ENCODE measurements at places on chromosomes 13 and 19.

- no peak for DNase-seq
Measured at GRCh38 chr19:33299051-33299688, 3.2 kb downstream of the CEBPA start.

DNA sequence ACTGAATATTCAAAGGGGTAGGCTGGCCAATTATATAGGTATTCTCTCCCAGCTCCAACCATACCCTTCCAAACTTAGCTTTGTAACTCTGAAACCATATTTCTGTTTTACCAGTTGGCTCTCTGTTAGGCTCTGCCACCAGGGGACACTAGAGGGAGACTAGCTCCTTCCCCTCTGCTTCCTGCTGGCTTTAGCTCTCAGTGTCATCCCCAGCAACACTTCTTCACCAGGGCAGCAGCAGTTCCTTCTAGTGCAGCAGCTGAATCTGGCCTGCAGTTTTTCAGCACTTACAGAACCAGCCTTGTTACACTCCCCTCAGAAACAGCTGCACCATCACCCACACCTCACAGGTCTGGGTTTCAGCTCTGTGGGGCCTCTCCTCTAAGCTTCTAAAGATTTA lies 51.0 kb upstream of the DOCK9 start:
- no peak for DNase-seq

DNA sequence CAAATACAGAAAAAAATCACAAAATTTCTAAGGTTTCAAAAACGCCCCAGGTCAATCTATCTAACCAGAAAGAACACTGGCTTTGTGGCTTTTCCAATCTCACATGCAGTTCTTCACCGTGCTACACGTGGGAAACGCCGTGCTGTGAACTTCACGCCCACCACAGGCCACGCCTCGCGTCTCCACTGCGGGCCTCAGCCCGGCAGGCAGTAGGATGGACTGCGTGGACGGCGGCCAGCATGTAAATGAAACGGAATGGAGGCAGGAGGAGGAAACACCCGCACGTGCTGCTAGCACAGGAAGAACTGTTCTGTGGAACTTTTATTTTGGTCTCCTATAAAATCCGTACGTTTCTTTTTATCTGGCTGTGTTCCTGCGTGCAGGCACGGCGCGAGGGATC lies 23.8 kb downstream of the ZNF787 start:
- DNase-seq = no peak

DNA sequence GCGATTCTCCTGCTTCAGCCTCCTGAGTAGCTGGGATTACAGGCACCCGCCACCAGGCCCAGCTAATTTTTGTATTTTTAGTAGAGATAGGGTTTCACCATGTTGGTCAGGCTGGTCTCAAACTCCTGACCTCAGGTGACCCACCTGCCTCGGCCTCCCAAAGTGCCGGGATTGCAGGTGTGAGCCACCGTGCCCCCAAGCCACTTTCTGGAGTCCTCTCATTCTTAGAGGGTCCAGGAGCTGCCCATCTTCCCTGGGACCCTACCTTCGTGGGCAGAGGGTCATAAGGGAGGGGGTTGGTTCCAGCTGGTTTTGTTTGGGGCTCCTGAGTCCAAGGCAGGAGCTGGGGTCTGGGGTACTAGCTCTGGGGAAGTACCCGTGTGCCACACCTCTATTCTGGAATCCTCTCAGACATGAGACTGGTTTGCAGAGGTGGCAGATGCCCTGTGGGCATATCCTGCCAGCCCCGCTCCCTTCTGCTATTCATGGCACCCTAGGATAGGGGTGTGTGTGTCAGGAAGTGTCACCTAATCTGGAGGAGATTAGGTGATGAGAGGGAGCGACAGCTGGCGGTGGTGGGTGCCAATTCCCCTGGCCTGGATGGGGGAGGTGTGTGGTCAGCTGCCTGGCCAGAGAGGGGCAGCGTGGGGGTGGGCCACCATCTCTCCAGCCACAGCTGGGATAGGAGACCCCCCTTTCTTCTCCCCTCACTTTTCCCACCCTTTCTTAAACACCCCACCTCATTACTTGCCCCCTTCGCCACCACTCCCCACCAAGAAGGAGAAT lies 2.1 kb downstream of the PRMT1 start:
- no peak for DNase-seq

- no peak for DNase-seq
Measured at GRCh38 chr19:49579947-49580263, 451 bp downstream of the NOSIP start.

- DNase-seq = no peak
Measured at GRCh38 chr19:583198-583967, 6.3 kb upstream of the HCN2 start.

DNA sequence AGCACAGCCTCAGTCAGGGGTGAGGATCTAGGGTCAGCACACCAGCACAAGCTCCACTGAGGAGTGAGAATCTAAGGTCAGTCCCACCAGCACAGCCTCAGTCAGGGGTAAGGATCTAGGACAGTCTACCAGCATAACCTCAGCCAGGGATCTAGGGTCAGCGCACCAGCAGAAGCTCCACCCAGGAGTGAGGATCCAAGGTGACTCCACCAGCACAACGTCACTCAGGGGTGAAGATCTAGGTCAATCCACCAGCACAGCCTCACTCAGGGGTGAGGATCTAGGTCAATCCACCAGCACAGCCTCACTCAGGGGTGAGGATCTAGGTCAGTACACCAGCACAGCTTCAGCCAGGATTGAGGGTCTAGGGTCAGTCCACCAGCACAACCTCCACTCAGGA lies 64.5 kb downstream of the RAB20 start:
- no peak for DNase-seq

DNA sequence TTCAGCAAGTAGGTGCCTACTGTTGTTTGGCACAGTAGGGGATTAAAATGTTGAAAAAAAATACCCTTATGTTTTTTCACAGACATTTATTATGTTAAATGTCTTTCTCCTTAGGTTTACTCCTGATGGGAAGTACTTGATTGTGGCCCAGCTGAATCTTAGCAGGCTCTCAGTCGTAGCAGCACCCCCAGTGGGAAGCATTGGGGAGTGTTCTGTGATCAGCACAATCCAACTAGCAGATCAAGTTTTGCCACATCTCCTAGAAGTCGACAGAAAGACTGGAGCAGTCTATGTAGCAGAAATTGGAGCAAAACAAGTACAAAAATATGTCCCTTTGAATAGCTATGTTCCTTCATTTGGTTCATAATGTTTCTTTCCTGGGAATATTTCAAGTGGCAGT lies 9.3 kb downstream of the NHLRC3 start:
- no peak for DNase-seq

DNA sequence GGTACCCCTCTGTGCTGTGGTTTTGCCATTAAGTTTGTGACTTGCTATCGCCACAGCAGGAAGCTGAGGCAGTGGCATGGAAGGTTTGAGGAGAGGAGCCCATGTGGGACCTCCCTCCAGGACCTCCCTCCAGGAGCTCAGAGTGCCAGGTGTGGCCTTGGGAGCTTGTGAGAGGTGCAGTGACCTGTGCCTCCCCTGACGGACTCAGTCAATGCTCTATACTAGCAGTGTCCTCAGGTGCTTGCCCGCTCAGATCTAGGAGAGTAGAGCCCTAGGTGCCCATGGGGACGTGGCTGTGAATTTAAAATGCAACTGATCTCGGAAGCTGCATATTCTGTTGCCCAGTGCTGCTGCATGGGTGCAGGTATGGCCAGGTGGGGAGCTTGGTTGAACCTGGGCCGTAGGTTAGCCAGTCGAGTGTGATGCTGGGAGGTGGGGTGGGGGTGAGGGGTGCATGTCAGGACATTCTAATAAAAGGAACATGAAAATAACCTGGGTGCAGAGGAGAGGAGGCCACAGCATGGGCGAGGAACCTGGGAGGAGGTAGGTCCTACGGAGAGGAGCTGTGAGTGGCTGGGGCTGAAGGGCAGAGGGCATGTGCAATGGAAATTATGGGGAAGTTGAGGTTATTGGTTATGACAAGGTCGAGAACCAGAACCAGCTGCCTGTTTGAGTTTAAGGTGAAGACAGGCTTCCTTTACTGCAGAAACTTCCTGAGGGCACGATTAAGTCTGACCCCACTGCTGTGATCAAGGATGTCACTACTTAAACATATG lies 41.6 kb downstream of the TEX29 start:
- no peak for DNase-seq

DNA sequence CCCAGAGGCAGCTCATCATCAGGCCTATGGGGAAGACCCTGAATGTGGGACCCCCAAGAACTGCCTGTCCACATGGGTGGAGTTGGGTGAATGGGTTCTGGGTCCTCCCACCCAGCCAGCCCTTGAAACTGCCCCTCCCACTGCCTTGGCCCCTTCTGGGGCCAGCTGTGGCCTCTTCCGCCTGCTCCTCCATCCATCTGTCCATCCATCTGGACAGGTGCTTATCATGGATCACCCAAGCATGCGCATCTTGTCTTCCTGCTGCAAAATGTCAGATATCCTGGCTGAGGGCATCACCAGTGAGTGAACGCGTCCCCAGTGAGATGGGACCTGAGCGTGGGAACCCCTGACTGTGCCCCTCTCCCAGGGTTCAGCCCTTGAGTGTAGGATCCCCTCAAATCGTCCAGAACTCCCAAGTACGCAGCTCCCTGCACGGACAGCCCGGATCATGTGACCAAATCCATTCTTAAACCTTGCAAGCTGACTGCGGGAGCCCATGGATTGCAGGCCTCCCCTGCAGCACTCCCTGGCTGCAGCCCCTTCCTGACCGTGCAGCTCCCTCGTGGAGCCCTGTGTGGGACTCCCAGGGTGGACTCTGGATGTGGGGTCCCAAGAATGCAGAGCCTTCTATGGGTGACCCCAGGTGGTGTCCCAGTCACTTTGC lies 2.0 kb downstream of the STXBP2 start:
- no peak for DNase-seq

GRCh38 chr19:49469828-49470614 lies 4.0 kb upstream of the FLT3LG start:
- DNase-seq = peak; percentile 68

DNA sequence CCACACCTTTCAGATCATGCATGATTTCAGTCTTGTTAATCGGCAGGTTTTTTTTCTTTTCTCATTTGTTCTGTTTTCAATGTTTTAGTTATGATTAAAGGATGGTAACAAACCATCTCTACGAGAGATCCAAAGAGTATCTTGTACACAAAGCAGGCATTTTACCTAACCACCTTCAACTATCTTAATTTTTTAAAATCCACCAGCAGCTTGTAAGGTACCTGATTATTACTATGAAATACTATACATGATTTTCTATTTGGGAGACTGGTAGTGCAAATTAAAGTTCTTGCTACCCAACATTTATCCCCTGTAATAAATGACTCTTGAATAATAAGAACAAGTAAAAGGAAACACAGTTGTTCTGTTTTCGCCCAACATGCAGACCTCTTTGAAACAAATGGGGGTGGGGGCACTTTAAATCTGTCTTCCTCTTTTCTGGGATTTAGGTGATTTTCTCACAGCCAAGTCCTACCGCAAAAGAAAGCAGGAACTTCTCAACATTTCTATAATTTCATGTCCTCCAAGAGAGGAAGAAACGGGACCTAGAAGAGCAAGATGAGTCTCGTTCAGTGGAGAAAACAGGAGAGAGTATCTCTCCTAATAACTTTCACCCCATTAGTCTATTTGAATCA lies 3.6 kb downstream of the POU4F1 start:
- no peak for DNase-seq

DNA sequence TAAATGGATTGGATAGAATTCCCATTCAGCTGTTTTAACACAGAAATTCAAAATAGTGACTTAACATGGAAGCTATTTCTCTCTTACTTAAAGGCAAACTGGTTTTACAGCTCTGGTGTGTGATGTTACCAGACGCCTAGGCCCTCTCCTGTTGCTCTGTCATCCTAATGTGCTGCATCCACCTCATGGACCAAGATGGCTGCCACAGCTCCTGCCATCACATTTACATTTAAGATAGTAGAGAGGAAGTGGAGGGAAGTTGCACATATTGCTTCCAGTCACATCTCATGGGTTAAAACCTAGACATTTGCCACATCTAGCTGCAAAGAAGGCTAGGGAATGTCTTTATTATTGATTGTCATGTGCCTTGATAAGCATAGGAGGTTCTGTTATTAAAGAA lies 157.5 kb downstream of the OXGR1 start:
- DNase-seq = no peak

GRCh38 chr19:4707956-4708650 lies 15.5 kb downstream of the DPP9 start:
- no peak for DNase-seq

DNA sequence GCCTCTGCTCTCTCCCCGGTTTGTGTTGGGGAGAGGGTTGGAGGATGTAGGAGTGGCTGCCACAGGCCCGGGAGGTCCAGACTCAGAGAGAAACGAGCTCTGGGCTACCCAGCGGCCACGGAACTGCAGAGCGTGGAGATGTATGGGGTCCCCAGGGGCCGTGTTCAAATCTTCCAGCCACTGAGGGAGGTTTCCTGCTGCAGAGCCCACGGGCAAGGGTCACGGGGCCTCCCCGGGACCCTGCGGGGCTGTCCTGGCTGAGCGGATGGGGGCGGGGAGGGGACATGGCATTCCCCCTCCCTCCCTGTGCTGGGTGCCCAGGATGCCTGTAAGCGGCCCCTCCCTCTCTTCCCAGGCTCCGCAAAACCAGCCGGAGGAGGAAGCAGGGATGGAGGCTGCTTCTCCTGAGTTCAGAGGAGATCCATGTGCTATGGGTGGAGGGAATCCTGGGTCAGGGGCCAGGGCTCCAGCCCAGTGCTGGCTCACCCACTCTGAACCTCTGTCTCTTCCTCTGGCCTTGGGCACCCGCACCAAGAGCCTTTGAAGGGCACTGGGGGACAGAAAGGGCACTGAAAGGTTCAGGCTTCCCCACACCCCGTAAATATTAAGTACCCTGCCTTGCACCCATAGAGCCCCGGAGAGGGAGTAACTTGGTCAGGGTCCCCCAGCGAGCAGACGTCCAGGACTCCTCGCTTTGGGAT lies 22.6 kb downstream of the SMIM24 start:
- no peak for DNase-seq

- no peak for DNase-seq
Measured at GRCh38 chr19:38733493-38734175, 10.6 kb downstream of the CAPN12 start.

GRCh38 chr13:21573920-21574712 lies 29.9 kb downstream of the MICU2 start:
- no peak for DNase-seq

GRCh38 chr19:43639519-43640423 lies at the start of gene CADM4:
Gene CADM4, minus strand, starts transcription at chr19:43639850. Its CDS starts 60 bp downstream, at chr19:43639790.
- peak; percentile 26 for DNase-seq

GRCh38 chr13:106555631-106556328 lies 12.2 kb downstream of the ARGLU1 start:
- no peak for DNase-seq

- DNase-seq = no peak
Measured at GRCh38 chr19:8518536-8518935, 4.6 kb upstream of the ZNF414 start.

DNA sequence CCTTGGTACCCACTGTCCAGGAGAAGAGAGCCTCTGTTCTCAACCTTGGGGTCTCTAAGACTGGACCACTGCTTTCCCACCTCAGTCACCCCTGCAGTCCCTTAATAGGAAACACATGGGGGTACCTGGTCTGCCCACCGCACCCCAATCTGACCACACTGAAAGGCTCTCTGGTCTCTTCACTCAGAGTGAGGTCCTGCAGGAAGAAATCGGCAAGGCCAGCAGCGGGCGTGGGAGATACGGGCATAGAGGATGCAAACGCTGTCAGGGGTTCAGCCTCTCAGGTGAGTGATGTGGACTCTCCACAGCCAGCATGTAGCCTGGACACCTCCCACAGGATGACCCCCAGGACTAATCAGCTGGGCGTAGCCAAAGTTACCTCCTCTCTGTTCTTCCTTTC lies 3.5 kb downstream of the SIGLEC9 start:
- no peak for DNase-seq

GRCh38 chr13:39765801-39766463 lies 110.5 kb downstream of the COG6 start:
- DNase-seq = no peak

- DNase-seq = no peak
Measured at GRCh38 chr19:48714759-48715675, 4.5 kb downstream of the MAMSTR start.

Measured in stimulated activated CD8-positive, alpha-beta memory T cell treated with anti-CD3 and anti-CD28 coated beads, Interleukin-15, amount 100 ng/mL, for 4 hours (primary cell).